ENCODE measurements at places on chromosomes 5 and 9.
A peak's percentile ranks its signal among the peaks of the same experiment; 100 is the strongest.

GRCh38 chr9:37955781-37956422, 52.0 kb upstream of the SLC25A51 start:
- no peak for DNase-seq

DNA sequence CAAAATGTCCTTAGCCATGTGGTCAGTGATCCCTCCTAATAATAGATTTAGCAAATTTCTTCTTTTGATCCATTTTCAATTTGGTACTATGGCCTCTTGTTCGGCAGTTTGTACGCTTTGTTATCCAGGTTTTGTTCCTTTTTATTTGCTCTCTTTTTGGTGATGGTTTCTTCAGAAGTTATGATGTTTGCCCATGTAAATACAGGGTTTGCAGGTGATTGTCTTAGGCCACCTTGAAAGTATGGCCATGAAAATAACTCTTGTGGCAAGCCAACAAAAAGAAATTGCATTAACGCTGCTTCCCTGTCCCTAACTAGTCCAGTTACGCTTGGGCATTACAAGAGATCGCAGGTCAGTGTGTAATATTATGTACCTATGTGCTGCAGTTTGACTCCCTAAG, 8.6 kb downstream of the GPR151 start:
- DNase-seq = no peak

GRCh38 chr9:19456426-19456825, 47.6 kb downstream of the ACER2 start:
- DNase-seq = no peak

DNA sequence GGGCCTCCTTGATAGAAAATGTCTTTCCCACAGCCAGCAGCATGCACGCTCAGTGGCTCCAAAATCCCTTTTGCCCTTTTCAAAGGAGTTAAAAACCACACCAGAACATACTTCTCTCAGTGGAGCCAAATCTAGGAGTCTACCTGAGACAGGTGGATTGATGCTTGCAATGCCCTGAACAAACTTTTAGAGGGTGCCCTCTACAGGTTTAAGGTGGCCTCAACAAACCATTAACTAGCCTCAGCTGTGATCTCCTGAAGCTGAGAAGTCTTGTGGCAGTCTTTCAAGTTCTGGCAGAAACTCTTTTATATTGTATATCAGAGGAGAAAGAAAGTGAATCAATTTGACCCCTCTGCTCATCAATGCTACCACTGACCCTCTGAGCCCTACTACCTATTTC, 125.4 kb downstream of the MED27 start:
- no peak for DNase-seq

DNA sequence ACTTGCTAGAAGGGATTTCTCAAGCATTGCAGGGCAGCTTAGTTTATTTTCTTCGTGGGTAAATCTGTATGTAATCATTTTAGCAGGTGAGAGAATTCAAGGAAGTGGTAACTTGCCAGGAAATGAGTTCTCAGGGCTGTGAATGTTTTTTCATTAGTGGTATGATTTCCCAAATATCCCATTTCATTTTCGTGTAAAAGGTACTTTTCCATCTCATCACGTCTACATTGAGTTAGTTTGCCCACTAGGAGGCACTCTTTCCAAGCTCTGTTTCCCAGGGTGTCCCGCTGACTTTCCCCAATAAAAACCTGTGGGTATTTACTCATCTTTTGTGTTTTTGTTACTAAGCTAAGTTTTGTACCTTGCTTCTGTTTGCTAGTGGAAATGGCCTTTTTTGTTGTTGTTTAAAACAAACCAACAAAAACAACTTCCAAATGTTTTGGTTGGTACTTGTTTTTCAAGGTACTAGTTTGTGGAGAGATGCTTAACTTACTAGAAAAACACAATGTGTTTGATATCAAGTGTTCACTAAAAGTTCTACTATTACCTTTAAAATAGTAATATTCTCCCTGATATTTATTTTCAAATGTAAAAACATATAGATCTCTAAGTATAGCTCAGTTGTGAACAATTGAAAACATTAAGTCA, 373.6 kb downstream of the ADGRV1 start:
- DNase-seq = no peak

DNA sequence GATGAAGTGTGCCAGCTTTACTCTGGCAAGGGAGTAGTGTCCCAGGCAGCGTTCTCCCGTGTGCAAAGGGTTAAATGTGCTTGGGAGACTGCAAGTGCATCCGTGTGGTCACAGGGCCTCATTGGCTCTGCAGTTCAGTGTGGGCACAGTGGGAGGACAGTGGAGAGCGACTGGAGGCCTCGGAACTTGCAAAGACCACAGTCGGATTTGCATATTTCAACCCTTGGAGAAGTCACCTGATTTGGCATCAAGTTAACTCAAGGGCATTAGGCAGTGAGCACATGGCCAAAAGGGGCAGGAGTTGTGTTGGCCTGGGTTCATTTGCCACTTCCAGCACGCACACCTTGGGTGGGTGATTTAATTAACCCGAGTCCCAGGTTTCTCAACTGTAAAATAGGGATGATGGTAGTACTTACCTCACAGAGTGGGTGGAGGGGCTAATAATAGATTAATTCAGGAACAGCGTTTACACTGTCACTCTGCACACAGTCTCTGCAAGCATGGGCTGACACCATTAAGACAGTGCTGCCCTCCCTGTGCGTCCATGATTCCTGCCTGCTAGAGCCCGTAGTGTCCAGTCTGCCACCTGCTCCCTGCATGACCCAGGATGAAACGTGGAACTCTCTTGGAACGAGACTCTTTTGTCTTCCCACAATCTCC, 22.7 kb downstream of the JADE2 start:
- no peak for DNase-seq

GRCh38 chr9:93143830-93144530, 9.9 kb upstream of the NINJ1 start:
- no peak for DNase-seq

- no peak for DNase-seq
These were observed 14.6 kb upstream of the LMX1B start for GRCh38 chr9:126599047-126599650.

DNA sequence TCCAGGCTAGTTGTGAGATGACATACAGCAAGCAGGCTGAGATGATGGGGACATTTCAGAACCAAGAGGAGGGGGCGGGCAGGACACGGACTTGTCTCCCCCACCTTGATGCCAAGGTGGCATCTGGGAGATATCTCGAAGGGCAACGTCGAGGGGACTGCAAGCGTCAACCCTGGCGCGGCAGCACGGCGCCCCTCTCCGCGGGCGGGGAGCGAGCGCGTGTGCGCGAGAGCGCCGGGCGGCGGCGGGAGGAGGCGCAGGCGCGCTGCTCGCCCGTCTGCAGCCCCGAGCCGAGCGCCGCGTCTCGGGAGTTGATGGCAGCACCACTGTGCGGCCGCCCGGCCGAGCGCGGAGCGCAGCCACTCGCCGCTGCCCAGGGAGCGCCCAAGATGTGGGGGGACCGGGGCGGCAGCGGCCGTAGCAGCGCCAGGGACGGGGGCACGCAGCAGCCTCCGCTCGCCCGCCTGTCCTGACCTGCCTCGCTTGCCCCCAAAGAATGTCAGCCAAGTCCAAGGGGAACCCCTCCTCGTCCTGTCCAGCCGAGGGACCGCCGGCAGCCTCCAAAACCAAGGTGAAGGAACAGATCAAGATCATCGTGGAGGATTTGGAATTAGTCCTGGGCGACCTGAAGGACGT, at the start of gene PRR16:
TSS of gene PRR16 (plus strand) at position 310 of the 636 bp plus-strand sequence.
- no peak for DNase-seq

DNA sequence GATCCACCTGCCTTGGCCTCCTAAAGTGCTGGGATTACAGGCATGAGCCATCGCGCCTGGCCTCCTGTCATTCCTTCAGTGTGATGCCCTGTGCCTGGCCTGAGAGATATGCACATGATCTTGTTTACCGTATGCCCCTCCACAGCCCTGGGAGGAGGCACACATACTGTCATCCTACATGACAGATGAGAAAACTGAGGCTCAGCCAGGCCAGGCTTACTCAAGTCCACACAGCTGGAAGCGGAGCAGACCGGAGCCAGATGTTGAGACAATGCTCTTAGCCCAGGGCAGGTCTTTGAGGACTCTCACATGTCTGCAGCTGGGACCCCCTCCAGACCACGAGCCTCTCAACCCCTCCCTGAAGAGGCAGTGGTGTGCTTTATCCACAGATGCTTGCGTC, 38.7 kb upstream of the SH3PXD2B start:
- no peak for DNase-seq

DNA sequence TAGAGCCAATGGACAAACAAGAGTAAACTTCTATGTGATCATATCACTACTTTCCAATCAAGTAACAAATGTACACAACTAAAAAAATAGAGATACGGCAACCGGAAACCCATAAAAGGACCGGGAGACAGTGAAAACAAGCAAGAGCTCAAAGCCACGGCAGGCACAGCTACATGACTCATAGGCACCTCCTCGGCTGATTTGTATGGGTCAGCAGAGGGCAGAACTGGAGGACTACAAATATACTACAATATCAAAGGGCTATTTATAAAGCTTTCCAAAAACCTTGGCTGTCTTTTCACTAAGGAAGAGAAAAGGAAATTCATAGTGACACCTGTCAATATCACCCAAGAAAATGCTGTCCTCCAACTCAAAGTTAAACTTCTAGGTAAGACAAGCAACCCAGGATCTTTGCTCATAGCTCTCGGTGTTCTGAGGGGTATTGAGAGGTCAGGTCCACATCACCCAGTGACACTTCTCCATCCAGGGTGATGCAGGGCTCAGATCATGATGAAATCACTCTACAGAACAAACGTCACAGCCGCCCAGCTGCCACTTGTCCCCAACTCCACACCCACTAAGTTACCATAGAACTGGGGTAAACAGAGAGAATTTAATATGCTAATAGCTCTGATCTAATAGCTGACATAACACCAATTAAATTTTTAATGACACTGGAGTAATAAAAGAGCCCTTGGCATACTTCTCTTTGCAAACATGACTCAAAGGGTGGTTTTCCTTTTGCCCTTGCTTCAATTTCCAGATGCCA, 41.3 kb downstream of the PFDN1 start:
- peak; percentile 37 for DNase-seq

GRCh38 chr5:83321483-83322055, 150.0 kb upstream of the VCAN start:
- DNase-seq = no peak

GRCh38 chr5:109467058-109467457, 57.3 kb upstream of the PJA2 start:
- DNase-seq = no peak

DNA sequence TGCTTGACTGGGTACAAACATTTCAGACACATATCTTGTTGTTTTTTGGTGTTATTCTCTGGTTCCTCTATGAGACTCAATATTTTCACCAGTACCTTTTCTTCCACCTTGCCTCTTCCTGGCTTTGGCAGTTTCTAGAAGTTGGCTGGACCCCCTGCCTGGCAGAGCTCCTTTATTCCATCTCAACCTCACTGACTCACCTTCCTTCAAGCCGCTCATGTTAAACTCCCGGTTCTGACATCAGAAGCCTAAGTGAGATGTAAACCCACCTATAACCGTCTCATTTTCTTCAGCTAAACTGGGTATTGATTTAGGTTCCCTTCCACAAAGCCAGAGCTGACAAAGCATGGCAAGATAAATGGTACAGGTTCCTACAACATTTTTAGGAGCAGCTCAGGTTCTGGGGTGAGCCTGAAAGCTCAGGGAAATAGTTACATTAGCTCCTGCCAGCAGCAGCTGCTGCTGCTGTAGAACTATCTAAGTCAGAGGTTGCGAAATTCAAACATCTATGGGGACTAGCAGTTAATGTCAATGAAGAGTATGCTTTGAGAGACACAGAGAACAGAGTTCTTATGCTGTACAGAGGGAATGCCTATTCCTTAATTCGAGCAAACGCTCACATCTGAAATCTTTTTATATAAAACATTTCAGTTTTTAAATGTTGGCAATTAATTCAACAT, 197.1 kb upstream of the NR3C1 start:
- DNase-seq = no peak

GRCh38 chr9:117555964-117556629, 141.2 kb upstream of the ASTN2 start:
- no peak for DNase-seq

GRCh38 chr5:1526190-1526631, 2.5 kb upstream of the LPCAT1 start:
- DNase-seq = no peak

GRCh38 chr5:131945551-131946168, at the start of gene MEIKIN:
TSS of gene MEIKIN (minus strand) at chr5:131945663. CDS start at chr5:131945505, 158 bp downstream.
- DNase-seq = no peak

DNA sequence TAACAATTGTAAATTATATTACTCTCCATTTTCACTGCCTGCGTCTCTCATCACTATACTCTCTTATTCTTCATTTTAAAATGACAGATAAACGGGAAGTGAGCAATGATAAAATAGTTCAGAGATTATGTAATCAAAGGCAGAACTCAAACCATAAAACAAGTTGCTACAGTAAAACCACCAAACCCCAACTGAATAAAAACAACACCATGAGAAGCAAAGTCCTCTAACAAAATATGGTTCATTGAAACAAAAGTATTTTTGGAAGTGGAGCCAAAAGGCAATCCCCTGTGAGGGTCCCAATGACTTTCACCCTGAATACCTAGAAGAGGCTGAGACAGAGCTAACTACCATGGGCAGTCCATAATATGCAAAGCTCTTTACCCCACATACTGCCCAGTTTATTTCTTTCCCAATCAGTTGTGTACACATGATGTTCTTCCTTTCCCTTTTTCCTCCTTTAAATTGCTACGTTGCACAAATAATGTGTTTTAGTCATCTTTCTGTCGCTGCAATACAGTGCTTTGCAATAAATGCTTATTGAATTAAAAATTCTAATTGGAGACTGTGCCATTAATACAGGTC, 64.0 kb upstream of the PTGER4 start:
- no peak for DNase-seq

- DNase-seq = no peak
These were observed 25.7 kb upstream of the UGCG start for GRCh38 chr9:111870774-111871498.

- DNase-seq = no peak
These were observed 13.6 kb downstream of the UBE2D2 start for GRCh38 chr5:139574641-139575312.

- DNase-seq = no peak
These were observed 17.0 kb downstream of the BTF3 start for GRCh38 chr5:73515232-73515631.

GRCh38 chr5:77306531-77306930, 96.1 kb downstream of the PDE8B start:
- no peak for DNase-seq

DNA sequence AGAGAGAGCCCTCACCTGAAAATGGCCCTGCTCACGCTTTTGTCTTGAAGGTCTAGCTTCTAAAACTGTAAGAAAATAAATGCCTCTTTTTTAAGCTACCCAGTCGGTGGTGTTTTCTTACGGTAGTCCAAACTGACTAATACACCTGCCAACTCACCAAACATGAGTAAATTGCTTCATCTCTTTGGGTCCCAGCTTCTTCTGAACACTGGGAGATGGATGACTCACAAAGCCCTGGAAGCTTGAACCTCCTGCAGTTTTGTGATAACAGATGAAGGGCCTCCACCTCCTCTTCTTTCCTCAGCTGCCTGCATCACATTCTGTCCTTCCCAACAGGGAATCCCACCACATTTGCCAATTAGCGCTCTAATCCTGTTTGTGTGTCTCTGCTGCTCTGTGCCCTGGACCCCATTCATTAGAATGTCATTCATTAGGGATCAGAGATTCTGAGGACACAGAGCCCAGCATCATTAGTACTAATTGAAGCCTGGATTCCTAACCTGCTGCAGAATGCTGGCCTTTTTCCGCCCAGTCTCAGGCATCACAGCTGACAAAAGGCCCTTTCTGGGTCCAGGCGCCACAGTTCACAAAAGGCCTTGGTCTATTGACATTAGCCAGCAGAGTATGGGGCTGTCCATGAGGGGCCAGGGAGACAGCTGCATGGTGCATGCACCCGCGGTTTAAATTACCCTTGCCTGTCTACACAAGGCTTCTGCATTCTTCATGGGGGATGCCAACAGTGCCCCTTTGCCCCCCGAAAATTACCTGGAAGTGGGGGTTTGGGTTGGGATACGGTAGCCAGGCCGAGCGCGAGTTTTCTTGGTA, 349.3 kb downstream of the SEMA5A start:
- DNase-seq = no peak

- no peak for DNase-seq
These were observed 114.3 kb upstream of the EPB41L4A start for GRCh38 chr5:112533362-112533761.
